ENCODE measurements at places on chromosomes 2 and 18.

GRCh38 chr2:118371515-118371914, 283.2 kb downstream of the INSIG2 start:
- peak; percentile 70 for DNase-seq

GRCh38 chr2:44772131-44772530, 169.4 kb upstream of the SIX3 start:
- DNase-seq: no peak

DNA sequence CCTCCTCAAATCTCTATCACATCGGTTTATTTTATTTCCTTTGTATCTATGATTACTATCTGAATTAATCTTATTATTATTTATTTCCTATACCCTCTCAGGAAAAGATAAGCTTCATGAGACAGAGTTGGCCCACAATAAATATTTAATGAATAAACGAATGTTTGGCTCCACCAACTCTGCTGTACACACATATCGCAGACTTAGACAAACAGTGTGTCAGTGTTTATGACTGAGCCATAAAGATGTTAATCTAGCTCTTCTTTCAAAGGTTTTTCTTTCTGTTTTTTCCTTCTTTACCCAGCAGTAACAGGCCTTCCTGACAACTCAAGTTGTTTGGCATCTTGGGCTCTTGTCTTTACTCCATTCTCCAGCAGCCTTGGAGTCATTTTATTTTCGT, 329.5 kb downstream of the CDH2 start:
- DNase-seq: no peak

DNA sequence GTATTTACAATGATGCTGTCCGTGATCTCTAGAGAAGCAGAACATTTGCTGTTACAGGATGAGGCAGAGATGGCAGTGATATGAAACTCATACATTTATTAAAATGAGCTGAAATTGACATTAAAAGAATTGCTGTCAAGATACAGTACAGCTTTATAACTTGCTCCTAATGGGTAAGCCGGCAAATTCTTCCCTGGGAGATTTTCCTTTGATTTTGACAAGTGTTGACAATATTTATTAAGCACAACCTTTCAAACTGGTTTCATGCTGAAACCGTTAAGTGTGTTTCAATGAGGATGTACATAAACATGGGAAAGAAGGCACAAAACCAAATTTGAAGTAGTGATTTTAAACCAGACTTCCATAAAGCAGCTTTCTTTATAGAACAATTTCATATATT, 45.5 kb downstream of the SPHKAP start:
- no peak for DNase-seq

DNA sequence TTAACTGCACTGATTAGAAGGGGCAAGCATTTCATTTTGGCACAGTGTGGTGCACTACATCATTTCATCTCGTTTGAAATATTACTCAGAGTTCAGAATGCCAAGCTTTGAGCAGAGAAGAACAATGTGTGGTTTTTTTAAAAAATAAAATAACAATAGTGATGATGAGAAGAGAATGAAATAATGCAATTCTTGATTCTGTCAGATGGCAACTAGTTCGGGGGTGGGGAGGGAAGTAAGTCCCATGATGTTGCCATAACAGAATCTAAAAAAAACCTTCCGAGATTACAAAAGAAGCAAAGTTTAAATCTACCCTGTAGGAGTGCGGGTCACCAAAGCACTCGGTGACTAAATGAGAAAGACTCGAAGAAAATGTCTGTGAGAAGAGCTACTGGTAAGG, 490.4 kb downstream of the NR4A2 start:
- no peak for DNase-seq

DNA sequence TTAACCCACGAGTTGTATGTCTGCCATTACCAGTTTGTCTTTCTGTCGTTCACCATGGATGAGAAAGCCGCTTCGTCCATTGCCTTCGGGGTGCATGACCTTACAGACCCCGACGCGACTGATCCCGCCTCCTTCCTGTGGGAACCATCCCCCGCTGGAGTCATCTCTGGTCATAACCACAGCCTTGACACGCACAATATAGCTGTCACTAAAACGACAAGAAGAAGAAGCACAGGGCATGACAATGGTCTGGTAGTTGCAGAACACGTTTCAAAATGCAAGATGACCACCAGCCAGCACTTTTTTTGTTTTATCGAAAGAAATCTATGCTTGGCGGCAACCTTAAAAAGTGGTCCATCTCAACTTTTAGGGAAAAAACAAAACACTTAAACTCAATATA, 87.7 kb downstream of the SPRED2 start:
- no peak for DNase-seq

GRCh38 chr2:56380861-56381260, 197.1 kb downstream of the CCDC85A start:
- DNase-seq: no peak

DNA sequence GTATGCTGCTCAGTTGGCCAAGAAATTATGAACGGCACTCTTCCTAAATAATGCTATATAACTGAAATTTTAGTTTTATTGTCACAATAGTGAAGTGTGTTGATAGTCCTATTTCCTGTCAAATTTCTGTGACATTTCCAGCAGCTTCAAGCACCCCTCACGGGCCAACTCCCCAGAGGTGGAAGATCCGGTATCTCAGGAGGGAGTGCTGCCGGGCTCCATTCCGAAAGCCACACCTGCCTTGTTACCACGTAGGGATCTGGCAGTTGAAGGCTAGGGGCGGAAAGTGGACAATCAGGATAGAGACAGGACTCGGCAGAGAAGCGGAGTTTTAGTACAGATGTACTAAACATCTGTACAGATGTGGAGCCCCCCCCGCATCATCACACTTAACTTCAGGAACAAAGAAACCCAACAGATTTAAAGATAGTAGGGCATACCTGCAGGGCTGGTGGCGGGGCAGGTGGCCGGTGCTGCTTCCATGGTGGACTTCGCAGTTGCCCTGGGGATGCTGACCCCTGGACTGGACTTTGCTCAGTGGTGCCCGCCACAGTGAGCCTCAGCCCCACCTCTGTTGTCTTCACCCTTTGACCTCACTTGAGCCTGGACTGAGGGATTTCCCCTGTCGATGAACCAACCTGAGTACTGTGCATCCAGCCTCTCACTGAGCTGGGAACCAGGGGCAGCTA, 22.3 kb downstream of the ASAP2 start:
- no peak for DNase-seq

DNA sequence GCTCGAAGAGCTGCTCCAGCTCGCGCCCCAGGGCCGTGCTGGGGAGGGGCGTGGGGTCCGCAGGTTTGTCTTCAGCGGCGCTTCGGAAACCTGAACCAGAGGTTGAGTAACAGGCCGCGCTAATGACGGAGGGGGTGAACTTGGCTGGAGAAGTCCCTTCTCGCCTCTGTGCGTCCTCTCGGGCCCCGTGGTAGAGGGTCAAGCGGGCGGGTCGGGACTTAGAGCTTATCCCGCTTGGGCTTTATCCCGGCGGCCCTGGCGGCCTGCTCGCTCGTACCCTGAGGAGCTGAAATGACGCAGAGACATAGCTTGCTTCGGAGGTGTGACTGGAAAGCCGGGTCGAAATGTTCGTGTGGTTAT, 479 bp downstream of the RNMT start:
- DNase-seq: no peak

DNA sequence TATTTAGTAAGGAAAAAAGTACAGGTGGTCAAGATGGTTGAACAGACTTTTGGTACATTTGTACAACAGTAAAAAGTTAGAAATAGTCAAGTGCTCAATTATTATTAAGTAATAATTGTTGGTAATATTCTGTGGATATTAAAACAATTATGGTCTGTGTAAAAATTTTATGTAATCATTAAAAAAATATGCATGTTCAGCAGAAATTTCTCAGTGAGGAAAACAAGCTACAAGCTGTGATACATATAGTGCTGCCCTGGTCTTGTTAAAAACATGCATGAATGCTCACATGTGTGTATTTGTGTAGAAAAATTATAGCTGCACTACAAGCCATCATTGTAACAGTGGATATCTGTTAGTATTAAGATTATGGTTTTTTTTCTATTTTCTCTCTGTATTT, 13.0 kb downstream of the KCNH7 start:
- no peak for DNase-seq

DNA sequence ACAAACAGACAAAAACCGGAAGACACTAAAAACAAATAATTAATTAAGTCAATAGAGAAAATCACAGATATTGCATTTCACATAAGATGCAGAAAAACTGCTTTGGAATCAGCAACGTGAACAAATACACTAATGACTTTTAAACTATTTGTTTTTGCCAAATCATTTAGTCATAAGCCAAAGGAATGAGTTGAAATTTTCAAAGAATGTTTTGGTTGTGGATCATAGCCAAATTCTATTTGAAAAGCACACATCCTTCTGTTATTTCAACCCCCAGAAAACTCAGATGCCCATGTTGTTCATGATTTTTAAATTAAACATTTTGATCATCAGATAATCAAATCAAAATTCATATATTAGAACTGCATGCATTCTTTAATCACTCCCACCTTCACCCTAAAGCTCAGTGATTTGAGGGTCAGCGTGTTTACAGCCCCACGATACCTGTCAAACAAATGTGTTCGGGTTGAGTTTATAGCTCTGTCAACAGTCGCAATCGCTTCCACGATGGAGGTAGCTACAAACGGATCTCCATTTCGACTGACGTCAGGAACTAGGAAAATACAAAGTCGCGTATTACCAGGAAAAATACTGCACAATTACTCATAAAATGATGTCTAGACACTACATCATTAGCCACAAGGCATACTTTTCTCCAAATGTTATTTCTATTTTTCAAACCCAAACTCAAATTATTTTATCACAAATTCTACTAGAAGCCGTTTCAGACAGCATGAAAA, 90.2 kb downstream of the PXDN start:
- no peak for DNase-seq

- no peak for DNase-seq
Observed at GRCh38 chr2:157849591-157849990, 26.5 kb downstream of the ACVR1 start.

GRCh38 chr2:232328032-232328422, 50.5 kb upstream of the ALPP start:
- peak; percentile 6 for DNase-seq

DNA sequence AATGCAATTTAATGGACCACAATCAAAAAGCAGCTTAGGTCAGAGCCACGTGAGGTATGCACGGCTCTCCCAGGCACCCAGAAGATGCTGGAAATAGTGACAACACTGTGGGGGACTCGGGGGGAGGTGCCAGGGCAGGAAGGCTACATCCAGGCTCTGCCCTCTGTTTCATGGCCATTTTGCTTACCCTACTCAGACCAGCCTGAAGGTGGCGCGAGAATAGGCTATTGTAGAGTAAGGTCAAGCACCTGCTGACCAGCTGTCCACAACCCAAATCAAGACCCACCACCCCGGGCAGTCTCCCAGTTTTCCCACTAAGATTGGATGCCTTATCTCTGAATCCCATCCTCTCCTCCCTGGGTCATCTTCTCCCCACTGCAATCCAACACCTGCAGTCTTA, 115.7 kb downstream of the VIT start:
- DNase-seq: no peak

DNA sequence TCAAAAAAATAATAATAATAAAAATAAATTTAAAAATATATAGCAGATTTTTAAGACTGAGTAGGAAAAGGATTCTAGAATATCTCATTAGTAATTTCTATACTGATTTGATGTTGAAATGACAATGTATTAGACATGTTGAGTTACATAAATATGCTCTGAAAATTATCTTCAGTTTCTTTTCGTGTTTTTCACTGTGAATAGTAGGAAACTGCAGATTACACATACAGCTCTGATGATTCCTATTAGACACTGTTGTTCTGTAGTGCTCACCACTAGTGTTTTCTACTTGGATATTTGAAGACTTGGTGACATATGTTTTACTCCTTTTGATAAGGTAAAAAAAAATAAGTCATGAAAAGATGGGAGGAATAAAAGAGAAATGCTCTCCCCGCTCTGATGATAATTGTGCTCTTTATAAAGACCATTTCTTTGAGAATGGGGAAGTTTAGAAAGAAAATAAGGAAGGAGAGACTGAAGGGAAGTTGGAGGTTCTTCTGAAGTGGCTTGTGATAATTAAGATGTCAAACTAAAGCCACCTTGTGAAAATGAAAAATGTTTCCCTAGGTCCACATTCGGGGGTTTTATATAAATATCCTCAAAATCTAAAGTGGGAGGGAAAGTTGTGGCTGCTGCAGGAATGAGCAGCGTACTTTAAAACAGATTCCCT, 52.9 kb downstream of the SLC9A2 start:
- no peak for DNase-seq

DNA sequence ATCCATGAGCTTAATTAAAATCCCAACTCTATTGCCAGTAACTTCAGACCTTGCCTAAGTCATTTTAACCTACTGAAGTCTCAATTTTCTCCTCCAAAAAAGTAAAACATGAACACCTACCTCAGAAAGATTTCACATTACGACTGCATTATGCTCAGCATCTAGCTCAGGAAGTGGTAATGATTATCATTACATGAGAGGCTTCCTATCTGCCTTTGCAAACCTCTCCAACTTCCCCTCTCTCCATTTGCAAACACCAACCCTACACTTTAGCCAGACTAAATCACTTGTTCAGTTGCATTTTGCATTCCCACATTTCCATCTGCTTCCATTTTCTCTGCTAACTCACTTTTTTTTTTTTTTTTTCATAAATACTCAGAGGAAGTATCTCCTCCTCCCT, 6.8 kb downstream of the SLC38A11 start:
- no peak for DNase-seq

- no peak for DNase-seq
Observed at GRCh38 chr2:46550686-46551404, 71.5 kb downstream of the TMEM247 start.

GRCh38 chr2:11809586-11810236, 63.3 kb downstream of the LPIN1 start:
- DNase-seq: no peak

DNA sequence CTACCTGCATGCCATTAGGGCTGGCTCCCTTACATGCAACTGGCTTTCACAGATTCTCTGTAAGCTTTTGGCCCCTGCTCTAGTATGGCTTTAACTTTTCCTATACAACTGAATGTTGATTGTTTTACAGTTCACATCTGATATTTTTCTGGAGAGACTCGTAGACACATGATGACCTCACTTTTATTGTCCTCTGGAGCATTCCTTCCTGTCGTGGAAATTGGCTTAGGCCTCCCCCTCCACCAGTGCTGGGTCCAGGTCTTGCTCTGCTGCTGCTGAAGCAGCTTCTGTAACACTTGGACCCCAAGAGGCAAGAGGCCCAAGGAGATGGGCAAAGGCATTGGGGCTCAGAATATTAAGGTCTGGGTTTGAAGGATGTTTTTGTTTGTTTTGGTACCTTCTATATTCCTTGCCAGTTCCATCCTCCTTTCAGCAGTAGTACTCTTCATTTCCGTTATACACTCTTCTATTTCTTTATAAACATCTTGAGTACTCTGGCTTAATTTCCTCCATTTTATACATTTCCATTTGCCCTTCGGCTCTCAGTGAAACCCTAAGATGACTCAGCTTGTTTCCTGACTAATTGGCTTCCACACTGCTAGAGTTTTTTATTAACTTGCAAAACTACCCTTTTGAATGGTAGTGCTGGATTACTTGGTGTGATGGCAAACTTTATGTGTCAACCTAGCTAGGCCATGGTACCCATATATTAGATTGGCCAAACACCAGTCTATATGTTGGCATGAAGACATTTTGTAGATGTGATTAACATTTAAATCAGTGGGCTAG, 219.8 kb downstream of the CDCA7 start:
- no peak for DNase-seq
